CD4-positive, alpha-beta T cell treated with Interleukin-21 for 1 hour (primary cell): ENCODE measurements at places on chromosomes 2 and 18.

- DNase-seq: no peak
Measured at GRCh38 chr2:181203412-181203811, 223.0 kb downstream of the UBE2E3 start.

DNA sequence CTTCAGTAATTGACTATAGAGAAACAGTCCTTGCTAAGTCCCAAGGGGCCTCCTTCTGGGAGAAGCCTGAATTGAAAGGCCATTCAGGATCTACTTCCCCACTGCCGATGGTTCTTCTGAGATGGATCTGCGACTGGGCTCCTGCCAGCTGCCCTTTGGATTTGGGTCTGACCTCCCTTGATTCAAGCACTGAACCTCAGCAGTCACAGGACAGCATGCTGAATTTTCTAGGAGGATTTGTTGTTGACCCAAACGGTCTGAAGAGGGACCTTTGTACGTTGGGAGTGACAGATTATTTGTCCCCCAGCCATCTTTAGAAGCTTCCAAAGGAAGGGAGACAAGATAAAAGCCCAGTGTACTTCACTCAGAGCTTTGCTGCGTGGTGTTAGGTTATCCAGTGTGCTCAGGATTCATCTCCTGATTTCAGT, 67.1 kb downstream of the NXPH2 start:
- DNase-seq: no peak

GRCh38 chr2:60068755-60069154, 484.7 kb downstream of the BCL11A start:
- no peak for DNase-seq

- DNase-seq: peak; percentile 82
Measured at GRCh38 chr2:218396688-218397462, 2.8 kb upstream of the CTDSP1 start.

- DNase-seq: no peak
Measured at GRCh38 chr18:4751523-4751922, 296.4 kb upstream of the DLGAP1 start.

DNA sequence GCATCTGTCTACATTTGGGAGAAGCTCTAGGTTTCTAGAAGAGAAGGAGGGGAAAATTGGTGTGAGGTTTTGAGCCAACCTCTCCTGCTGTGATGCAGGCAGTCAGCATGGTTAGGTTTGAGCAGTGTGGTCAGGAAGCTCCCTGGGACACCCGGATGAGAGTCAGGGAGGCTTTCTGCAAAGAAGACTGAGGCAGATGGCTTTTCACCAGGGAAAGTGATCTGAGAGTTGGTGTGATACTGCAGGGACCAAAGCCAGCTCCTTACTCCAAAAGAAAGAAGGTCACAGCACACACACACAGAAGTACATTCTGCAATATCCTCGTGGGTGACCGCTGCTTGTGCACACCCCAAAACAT, 75.8 kb upstream of the BCL11A start:
- DNase-seq: no peak

- DNase-seq: no peak
Measured at GRCh38 chr2:167254721-167255120, 366.4 kb downstream of the XIRP2 start.

GRCh38 chr2:173854840-173855239, 110.3 kb downstream of the SP3 start:
- DNase-seq: no peak

DNA sequence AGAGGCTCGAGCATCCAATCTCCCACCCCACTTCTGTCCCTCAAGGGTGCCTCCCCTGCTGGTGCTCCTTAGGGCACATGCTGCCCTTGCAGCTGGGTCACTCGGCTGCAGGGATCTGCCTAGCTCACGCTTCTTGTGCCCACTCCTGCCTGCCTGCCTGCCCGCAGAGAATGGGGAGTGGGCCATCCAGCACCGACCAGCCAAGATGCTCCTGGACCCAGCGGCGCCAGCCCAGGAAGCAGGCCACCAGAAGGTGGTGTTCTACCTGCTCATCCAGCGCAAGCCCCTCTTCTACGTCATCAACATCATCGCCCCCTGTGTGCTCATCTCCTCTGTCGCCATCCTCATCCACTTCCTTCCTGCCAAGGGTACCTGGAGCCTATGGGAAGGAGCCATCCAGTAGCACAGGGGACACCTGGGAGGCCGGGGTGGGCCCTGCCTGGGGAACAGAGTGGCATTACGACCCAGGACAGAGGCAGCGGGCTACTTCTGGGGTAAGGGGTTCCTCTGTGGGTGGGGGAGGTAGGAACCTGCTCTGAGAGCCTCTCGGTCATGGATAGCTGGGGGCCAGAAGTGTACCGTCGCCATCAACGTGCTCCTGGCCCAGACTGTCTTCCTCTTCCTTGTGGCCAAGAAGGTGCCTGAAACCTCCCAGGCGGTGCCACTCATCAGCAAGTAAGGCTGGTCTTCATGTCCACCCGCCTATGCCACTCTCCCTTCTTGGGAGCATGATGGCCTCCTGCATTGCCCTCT, 3.4 kb downstream of the CHRNG start:
- no peak for DNase-seq

DNA sequence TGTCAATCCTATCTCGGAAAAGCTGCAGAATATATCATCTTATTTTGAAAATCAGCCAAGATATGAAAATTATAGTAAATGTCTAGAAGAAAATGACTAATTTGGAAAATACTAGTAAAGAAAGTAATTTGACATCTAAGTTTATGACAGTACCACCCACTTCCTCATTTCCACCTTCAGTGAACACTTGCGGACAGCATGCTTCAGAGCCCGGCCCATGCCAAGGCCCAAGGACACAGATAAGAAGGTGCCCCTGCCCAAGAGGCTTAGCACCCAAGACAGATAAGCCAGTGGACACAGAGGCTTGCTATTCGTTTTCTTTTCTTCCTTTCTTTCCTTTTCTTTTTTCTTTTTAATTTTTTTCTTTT, 4.8 kb upstream of the KCNG2 start:
- no peak for DNase-seq

GRCh38 chr2:218271487-218271797, 1.1 kb downstream of the PNKD start:
- DNase-seq: no peak

- DNase-seq: no peak
Measured at GRCh38 chr2:209463226-209463625, 39.4 kb downstream of the MAP2 start.

DNA sequence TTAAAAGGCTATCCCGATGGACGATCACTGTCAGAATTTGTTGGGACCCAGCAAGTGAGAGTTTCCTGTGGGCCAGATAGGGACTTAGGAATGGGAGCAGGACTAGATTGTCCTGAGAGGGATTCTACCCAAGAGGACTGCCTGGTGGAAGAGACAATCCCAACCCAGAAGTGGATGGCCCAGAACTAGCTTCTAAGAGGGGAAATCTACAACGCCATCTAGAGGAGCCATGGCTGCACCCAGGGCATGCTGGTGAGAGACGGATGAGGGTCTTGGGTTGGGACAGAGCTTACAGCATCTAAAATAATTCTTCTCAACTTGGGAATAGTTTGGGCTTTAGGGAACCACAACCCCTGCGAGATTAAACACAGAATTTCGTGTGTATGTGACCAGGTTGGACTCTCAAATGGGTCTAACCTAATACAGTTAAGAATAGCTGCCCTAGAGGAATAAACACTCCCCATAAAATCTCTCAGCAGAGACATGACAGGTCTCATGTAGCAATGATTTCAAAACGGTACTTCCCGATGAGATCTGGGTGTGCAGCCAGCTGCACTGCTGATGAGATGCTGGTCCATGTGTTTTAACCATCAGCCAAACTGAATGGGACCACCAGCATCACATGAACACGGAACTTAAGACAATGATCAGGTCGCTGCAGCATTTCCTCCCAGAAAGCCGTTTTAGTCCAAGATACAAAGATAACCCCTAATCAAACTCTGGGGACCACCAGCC, 50.8 kb downstream of the CCBE1 start:
- no peak for DNase-seq

- DNase-seq: no peak
Measured at GRCh38 chr2:227228061-227228667, 63.7 kb downstream of the COL4A3 start.

DNA sequence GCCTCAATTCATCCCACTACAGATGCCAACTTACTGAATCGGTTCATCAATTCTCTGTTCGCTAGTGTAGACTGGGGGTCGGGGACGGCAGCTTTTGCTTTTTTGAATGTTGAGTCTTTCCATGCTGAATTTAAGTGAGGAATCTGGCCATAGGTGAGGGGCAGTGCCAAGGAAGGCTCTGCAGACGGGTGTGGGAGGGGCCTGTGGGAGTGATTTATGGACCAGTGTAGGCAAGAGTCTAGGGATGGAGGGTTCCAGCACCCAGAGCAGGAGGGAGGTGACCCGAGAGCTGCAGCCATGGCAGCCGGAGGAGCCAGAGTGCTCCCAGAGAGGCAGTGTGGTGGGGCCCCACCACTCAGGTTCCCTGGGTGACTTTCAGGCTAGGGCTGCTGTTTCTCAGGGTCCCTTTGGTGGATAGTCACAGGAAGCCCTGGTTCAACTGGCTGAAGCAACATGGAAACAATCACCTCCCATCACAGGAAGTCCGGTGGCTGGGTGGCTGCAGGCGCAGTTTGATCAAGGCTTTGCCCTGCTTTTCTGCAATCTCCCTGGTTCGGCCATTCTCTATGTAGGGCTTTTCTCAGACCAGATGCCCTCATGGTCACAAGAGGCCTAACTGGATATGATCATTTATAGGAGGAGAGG, 16.9 kb upstream of the TEX44 start:
- no peak for DNase-seq

- no peak for DNase-seq
Measured at GRCh38 chr2:101270700-101271259, 18.1 kb downstream of the CNOT11 start.

GRCh38 chr2:37566517-37566981, 104.9 kb downstream of the CDC42EP3 start:
- no peak for DNase-seq
